Fibroblast of villous mesenchyme (primary cell): ENCODE measurements at places on chromosomes 2 and 18. TPM values are rescaled to one million over a fixed set of nuclear protein-coding genes. Genes with fewer than 3 reads are reported as not detected.

Gene CD8A
- not detected in 2 replicates for total RNA-seq

DNA sequence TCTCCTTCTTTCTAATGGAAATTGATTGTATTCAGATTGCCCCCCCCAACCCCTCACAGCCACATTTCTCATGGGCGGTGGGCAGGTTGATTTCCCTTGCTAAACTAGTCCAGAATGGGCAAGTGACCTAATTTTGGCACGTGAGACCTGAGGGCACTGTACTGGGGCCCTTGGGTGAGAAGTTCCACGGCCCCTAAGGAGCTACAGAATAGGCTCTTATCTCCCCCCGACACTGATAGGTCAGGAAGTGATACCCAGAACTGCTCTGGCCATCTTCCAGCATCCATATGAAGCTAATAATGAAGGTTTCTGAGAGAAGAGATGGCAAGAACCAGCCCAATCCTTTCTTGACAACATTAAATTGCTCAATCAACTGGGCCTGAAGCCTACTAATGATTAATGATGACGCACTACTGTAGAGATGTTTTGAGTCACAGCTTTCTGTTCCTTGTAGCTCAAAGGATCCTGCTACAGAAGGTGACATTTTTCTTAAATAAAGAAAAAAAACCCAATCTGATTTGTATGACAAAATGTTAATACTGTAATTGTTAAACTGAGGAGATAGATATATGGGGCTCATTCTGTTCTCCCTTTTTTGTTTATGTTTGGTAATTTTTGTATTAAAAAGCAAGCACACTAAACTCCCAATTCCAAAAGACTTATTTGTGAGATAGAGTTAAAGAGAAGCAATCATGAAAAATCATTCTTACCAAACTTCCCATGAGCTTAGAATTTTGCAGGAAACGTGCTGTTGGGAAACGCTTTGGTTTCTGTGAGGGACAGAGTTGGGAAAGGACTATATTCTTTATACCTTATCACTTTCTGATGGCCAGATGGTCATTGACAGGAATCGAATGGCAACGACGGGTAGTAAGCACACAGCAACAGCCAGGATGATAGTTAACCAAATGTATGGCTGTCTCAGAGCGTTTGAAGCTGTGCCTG, 28.2 kb upstream of the NARS1 start:
- DNase-seq = peak; percentile 76

DNA sequence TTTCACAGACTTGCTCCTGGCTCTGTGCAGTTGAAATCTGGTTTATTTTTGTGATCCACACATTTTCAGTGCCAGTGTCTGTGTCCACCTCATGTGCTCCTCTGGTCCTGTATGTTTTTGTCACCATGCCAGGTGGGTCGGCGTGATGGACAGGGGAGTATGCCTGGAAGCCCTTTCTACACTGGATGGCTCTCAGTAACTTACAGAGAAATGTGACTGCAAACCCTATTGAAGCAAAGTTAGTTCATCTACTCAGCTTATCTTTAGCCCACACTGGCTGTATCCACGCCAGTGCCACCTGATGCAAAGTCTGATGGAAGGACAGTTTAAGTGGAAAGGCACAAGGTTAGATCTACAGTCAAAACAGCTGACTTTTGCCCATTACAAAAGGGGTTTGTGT, 4.3 kb downstream of the IMPA2 start:
- DNase-seq = no peak

DNA sequence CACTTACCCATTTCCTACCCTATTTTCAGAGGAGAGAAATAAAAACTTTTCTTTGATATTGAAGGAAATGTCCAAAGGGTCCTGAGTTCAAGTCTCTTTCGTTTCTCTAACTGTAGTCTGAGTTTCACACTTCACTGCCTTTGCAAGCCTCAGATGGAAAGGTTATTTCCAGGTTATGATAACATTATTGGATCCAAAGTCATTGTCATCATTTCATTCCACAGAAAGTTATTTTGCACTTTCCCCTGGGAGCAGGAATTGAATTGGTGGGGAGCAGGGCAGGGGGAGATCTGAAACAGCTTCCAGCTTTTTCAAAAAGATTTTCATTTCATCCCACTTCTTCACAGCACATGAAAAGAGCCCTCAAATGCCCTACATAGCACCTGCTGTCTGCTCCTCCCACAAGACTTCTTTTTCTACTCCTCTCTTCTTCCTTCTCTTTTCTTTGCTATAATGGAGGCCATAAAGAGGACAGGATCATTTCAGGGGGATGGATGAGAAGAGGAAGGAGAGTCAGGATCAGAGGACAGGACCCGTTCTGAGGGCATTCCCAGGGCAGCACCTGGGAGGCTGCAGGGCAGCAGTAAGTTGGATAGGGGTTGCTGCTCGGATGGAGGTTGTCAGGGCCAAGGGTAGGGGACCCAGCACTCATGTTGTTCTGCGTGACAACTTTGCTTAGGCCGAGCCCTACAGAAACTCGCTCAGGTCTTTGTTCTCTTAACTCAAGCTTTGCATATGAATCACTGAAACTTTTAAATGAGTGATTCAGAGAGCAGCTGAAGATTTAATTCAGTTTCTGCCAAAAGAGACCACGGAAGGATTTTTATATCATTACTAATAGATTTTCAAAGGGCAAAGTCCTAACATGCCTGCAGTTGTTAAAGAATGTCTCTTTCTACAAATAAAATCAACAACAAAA, 11.4 kb upstream of the GALNT5 start:
- DNase-seq = peak; percentile 42

GRCh38 chr2:10223932-10224720, 78.6 kb upstream of the HPCAL1 start:
- no peak for DNase-seq

Gene VAMP5
- 18.1 and 22.9 TPM in 2 replicates for total RNA-seq

- DNase-seq = no peak
These were observed 123.6 kb upstream of the CYP26B1 start for GRCh38 chr2:72271276-72271614.

- no peak for DNase-seq
These were observed 17.3 kb downstream of the CAPN10 start for GRCh38 chr2:240603846-240604245.

GRCh38 chr18:59881728-59882656, 17.8 kb upstream of the PMAIP1 start:
- peak; percentile 62 for DNase-seq

DNA sequence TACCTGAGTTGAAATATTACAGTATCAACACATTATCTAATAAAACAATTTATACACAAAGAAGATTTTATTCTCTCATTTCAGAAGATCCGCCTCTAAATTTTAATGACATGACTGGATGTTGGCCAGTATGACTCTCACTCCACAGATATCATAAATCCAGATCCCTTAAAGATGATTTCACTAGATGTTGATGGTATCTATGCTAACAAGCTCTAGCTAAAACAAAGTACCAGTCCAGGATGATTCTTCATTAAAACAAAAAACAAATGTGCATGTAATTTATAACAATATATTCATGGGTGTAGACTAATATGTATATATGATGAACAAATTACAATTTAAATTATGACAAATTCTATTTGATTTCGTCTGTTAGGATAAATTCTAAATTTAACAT, 708.4 kb downstream of the SATB2 start:
- no peak for DNase-seq

GRCh38 chr2:168086851-168087250, 160.5 kb downstream of the STK39 start:
- no peak for DNase-seq

Gene ACADL
- total RNA-seq = not detected in 2 replicates

Gene TXNDC9
- 86.3 and 115 TPM in 2 replicates for total RNA-seq

Gene TNFAIP6
- 13.2 and 14.2 TPM in 2 replicates for total RNA-seq

GRCh38 chr2:167581961-167582574, 665.3 kb downstream of the STK39 start:
- peak; percentile 12 for DNase-seq

GRCh38 chr18:6120820-6121279, 225.5 kb upstream of the TMEM200C start:
- no peak for DNase-seq

DNA sequence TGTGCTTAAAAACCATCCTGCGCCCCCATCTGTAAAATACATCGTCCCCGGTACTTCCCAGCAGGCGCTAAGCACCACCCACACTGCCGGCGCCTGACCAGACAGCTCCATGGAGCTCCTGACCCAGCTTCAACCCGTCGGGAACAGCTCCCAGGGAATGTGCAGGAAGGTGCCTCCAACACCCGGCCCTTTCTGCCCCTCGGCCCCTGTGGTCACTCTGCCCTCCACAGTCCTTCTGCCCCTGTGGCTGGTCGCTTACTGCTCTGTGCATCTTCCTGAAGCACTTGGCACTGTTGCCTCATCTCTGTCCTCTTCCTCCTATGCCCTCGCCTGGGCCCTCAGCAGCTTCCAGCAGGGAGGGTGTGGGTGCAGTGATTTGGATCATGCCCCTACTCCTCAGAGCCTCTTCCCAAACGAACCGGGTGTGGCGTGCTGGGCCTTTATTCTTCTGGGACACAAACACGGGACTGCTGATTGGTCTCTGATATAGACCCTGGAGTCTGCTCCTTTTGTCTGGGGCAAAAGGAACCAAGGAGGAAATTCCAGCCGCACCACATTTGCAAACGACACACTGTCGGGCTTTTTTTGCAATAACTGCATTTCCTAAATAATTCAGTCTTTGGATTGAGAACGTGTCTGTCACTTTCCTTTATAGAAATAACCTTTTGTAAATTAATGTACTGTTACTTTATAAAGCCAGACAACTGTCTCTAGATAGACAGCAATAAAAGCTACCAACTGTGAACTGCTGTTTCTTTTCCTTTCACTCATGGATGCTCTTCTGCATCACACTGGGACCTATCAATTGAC, 65.9 kb downstream of the ADI1 start:
- no peak for DNase-seq

Gene TSPYL6
- total RNA-seq = not detected in 2 replicates

DNA sequence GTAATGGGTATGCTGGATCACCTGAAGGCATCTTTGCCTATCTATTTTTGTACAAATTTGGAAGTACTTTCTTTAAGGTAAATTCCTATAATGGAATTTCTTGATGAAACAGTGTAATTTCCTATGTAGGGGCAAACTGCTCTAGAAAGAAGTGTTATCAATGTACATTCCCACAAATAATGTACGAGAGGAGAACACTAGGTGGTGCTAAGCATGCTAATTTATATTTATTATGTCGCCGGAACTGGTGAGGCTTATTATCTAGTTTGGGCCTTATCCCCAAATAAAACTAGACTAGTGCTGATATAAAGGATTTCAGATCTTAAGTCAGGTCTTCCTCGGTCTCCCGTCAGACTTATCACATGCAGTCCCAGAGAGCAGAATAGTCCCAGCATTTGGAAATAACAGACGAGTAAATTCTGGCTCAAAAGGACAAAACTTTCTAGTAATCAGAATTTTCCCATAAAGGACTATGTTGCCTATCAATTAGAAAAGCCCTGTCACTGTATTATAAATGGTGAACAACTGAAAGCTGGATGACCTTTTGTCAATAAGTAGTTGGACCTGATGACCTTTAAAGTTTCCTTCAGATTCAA, 86.9 kb upstream of the RBBP8 start:
- peak; percentile 26 for DNase-seq

Gene REG3G
- total RNA-seq = not detected in 2 replicates

- DNase-seq = peak; percentile 18
These were observed 165.3 kb downstream of the ATAD2B start for GRCh38 chr2:23761638-23762037.

Gene COLEC11
- total RNA-seq = 0.43 and 1.6 TPM in 2 replicates

Gene CCDC138
- 4.2 and 9.1 TPM in 2 replicates for total RNA-seq

Gene AQP12B
- total RNA-seq = not detected in 2 replicates

Gene ZNF521
- 4.7 and 11.3 TPM in 2 replicates for total RNA-seq

DNA sequence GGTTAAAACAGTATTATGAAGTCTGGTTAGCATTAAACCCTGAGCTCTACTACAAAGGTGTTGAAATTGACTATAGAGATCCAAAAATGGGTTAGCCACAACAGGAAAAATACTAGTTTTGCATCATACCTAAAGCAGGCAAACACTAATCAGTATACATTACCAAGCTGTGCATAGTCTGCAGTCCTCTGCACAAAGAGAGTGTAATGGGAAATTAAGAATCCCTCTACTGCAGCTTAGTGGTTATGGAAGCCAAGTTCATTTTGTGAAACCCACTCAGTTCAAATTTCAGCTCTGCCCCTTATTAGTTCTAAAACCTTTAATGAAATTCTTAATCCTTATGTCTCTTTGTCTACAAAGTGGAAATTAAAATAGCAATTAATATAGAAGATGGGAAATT, 192.1 kb downstream of the MBD2 start:
- no peak for DNase-seq

Gene ADGRF3
- total RNA-seq = under 0.01 TPM in 2 replicates

DNA sequence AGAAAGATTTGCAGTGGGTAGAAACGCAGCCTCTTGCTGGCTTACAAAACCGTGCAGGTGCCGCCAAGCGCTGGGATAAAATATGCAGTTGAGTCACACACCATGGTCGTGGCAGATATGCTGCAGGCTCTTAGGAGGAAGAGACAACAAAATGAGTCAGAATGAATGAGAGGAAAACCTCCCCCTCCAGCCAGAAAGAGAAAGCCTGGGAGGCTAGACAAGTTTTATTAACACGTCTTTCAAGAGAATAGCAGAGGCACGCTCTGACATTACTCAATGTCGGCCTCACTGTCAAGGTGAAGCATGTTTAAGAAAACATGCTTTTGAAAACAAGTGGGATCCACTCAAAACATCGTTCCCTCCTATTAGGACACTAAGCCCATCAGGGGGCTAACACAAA, 37.1 kb upstream of the ZCCHC2 start:
- peak; percentile 72 for DNase-seq

GRCh38 chr18:43887491-43887890, 610.2 kb upstream of the SYT4 start:
- no peak for DNase-seq

DNA sequence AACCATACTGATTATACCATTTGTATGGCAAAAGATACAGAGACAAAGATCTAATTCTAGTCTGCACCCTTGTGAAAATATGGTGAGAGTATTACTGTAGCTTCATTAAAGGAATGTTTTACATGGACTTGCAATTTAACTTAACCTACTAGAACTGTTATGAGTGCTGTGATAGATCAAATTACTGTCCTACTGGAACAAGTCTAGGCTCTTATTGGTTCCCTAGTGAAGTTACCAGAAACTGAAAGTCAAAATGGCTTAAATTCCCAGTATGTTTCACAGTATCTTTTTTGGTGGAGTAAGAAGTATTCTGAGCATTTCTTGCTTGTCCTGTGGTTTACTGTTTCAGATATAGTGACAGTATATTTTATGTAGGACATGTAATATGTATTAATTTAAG, 3.8 kb upstream of the TBR1 start:
- peak; percentile 58 for DNase-seq

Gene SKOR2
- total RNA-seq = not detected in 2 replicates
